AG10803 (cell line): ENCODE measurements at places on chromosomes 2 and 18.

DNA sequence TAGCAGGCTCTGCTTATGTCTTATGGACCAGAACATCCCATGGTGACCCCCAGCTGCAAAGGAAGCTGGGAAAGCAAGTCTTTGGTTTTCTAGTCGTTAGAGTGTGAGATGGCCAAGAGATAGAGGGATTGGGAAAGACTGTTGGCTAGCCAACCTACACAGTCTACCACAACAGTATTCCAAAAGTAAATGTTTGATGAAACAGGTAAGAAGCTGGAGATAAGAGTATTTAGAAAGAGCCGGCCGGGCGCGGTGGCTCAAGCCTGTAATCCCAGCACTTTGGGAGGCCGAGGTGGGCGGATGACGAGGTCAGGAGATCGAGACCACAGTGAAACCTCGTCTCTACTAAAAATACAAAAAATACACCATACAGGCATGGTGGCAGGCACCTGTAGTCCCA, 124.4 kb downstream of the GALNT1 start:
- DNase-seq: no peak

- no peak for DNase-seq
These were observed 57.8 kb downstream of the DIPK1C start for GRCh38 chr18:74399091-74399887.

GRCh38 chr2:46193855-46194254, 103.4 kb upstream of the EPAS1 start:
- no peak for DNase-seq

- peak; percentile 6 for DNase-seq
These were observed 94.1 kb downstream of the BIN1 start for GRCh38 chr2:127012868-127013267.

- DNase-seq: peak; percentile 99
These were observed 96.8 kb downstream of the PRKCE start for GRCh38 chr2:45748239-45748638.

DNA sequence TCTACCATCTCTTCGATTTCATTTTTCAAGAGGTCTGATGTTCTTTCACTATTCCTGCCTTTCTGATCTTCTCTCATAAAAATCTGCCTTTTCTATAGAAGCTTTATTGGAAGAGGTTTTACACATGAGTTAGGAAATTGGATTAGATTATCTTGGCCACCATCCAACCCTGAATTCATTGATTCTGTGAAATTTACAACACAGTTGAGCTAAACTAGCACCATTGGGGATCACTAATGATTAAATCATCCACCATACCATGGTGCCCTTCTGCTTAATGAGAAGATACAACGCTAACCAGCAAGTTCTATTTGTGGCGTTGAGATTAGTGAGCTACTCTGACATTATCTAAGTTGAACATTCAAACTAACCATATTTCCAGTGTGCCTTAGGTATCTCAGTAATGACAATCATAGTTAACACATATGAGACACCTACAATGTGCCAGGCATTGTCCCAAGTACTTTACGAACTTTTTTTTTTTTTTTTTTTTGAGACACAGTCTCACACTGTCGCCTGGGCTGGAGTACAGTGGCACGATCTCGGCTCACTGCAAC, 17.3 kb upstream of the LBH start:
- no peak for DNase-seq

DNA sequence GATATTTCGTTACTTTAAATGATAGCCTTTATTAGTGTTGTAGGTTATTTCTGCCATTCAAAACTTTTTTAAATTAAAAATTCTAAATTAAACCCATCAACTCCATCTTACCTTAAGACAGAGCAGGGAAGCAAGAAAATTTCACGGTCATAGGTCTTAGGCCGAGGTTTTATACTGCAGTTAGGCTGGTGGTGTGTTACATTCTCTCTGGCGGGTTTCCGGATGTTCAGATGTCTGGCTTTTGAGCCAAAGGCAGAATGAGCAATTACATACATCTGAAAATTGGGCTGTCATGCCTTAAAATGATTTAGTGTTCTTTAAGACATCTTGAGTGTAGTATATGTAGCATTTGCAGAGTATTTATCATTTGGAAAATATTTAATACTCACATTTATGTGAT, 27.9 kb downstream of the GLS start:
- DNase-seq: no peak

DNA sequence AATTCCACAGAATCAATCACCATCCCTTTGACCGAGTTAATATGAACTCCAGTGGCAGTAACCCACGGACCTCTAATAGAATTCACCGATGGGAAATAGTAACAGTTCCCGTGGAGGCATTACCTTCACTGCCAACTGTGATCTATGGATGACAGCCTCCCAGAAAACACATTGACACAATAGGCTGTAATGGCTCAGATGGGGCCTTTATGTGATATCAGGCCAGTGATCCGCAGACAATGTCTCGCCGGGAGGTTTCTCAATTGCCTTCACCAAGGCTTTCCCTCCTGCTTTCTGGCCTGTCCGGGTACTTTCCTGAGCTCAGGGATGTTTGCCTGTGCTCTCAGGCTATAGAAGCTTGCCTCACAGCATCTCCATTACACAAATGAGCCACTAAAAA, 34.4 kb upstream of the KLF7 start:
- no peak for DNase-seq

DNA sequence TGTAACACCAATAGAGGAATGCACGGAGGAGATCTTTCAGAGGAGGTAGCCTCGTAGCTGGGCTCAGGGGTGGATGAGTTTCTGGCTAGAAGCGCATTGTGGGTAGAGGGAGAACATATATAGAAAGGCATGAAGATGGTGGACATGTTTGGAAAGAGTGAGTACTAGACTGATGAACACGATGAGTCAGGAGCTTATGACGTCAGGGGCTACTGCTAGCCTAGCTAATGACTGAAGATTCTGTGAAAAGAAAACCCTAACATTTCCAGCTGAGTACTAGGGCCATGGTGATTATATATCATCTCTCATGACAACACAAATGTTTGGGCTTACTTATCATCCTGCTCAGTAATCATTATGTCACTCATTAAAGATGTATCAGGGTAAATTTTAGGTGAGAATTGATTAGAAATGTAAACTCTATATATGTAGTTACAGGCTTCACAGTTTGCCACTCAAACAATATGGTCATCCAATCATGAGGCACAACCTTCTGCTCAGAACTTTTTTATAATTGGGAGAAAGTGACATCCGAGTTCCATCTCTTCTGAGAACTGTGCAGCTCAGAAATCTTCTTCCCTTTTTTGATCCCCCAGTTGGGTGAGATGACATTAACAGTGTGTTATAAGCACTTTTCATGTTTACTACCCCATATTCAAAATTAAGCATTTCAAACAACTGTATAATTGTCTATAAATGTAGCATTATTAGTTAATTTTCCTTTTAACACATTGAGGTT, 22.2 kb upstream of the IL1RN start:
- peak; percentile 27 for DNase-seq

DNA sequence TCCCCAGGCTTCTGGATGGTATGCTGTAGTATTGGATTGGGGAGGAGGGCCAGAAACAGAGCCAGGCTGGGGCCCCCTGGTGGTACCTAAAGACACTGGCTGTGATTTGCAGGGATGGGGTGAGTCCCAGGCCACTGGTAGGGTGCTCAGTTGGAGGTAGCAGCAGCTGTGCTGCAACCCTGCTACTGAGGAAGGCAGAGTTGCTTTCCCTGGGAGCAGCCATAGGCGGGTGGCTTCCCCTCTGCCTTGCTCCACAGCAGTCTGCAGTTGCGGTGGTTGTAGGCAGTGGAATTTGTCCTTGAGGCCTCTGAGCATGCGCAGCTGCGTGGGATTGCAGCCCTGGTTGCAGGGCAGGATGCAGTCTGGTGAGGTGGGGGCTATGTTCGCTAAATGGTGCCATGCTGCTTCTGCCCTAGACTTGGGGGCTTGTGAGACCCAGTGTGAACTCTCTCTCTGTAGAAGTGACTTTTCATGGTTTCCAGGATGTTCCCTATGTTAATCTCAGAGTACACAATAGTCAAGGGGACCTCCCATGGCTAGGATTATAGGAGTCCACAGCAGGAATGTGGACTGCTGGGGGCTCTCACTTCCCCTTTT, 443.5 kb downstream of the XIRP2 start:
- DNase-seq: no peak

DNA sequence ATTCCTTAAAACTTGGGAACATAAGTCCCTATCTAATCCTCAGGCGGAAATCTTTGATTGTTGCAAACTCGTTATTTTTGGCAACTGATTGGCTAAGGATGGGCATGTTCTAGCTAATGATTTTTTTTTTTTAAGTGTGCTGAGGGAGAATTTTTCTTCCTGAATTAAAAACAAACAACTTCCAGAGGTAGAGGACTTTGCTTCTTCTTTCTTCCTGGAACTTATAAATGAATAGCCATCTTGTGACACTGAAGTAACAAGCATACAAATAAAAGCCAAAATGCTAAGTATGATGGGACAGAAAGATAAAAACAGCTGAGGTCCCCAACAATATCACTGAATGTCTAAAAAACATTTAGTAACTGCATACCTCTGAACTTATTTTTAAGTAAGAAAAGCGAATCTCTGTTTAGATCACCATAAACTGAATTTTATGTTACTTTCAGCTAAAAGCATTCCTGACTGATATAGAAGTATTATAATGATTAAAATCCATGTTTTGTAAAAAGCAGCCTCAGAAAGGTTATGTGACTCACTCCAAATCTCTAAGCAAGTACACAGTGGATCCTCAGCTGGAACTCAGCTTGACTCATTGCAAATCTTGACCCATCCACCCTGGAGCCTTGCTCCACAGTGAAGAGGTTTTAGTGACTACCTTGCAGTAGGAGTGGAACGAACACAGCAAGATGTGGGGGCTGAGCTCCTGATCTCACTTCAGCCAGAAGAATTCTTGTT, 344.4 kb downstream of the CLIP4 start:
- DNase-seq: peak; percentile 70

GRCh38 chr2:240974771-240975572, 23.4 kb upstream of the SNED1 start:
- DNase-seq: peak; percentile 34

DNA sequence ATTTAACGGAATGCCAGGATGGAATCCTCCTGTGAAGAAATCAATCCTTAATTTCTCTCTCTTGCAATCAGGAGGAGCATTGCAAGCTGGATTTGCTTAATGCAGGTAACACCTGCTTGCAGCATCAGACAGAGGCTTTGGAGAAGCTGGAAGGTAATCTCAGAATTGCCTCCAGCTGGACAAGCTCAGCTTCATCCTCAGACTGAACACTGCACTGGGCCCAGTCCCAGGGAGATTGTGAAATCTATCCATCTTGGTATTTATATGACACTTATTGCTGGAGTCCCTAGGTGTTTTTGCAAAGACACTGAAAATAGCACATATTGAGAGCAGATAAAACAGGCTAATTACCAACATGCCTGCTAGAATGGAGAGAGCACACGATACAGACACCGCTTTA, 179.4 kb upstream of the SESTD1 start:
- peak; percentile 49 for DNase-seq

GRCh38 chr2:126300348-126300747, 355.6 kb upstream of the GYPC start:
- no peak for DNase-seq

DNA sequence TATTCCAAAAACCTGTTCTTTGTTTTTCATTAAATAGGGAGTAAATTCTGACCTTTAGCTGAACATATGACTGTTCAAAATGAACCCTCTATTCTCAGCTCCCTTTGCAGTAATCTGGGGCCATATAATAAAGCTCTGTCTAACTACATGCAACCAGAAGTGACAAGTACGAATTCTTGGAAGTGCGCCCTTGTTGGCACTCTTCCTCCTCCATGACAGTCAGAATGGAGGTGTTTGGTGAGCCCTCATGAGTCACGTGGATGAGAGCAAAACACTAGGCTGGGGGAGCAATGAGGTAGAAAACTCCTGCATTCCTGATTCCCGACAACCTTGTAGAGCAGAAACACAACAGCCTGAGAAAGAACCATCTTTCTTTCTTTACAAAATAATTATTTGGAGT, 552.9 kb downstream of the FBXO15 start:
- DNase-seq: peak; percentile 3

GRCh38 chr2:98869272-98869641, 66.8 kb downstream of the CRACDL start:
- DNase-seq: no peak

- no peak for DNase-seq
These were observed 15.5 kb downstream of the HDAC4 start for GRCh38 chr2:239385096-239386000.

DNA sequence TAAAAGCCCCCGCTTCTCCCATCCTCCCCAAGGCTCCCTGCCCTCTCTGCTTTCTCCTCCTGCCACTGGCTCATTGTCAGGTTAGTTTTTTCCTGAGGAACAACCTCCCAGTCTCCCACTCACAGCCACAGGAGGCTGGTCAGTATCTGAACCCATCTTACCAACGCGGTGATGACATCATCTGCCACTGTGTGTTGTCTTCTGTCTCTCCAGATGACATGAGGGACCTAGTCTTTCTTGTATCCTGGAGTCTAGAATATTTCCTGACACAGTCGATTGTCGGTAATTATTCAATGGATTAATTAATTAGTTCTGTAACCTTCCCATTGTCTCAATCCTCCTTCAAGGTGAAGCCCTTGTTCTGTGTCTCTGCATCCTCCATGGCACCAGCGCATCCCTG, 290.2 kb downstream of the GALR1 start:
- DNase-seq: no peak

DNA sequence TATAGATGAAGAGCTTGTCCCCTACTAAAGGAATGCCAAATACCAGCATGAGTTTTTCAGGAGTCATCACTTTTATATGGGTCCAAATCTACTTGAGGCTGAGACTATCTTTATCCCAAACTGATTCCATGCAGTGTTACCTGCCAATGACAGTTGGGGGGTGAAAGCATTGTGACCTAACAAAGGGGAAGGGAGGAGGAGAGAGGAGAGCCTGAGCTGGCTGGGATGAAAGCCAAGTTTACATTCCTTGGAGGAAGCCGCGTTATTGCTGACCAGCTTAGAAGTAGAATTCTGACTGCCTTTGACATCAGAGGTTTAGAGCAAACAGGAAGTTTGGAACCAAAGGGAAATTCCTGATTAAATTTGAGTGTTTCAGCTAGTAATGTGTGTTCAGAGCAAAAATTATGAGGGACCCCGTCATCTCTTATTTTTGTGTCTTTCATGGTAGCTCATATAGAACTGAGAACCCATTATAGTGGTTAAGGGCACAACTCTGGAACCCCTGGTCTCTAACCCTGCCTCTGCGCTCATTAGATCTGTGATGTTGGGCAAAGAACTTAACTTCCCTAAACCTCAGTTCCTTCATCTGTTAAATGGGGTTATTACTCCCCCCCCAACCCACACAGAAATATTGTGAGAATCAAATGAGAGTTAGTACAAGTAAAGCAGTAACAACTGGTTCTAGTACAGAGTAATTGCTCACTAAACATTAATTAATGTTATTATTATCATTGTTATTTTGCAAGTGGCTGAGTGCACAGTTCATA, 199.3 kb upstream of the EPAS1 start:
- peak; percentile 98 for DNase-seq

DNA sequence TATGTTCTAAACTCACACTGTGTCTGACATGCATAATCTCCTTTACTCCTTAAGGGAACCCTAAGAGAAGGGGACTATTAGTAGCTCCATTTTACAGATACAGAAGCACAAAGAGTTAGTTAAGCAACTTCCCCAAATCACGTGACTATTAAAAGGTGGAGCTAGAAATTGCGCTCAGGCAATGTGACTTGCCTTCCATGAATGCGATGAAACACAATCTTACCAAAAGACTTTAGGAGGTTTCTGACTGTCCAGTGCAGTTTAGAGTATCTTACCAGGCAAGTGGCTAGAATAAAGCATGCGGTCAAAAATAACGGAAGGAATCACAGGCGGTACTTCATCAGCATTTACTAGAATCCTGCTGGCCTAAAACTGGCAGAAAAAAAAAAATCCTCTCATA, 70.4 kb downstream of the ZNF521 start:
- DNase-seq: no peak
